ENCODE measurements at places on chromosomes 6 and 20. TPM values are rescaled to one million over a fixed set of nuclear protein-coding genes. Genes with fewer than 3 reads are reported as not detected.
A peak's percentile ranks its signal among the peaks of the same experiment; 100 is the strongest.

- DNase-seq, result no peak
These were observed 24.1 kb upstream of the MAP3K7 start for GRCh38 chr6:90610751-90611542.

DNA sequence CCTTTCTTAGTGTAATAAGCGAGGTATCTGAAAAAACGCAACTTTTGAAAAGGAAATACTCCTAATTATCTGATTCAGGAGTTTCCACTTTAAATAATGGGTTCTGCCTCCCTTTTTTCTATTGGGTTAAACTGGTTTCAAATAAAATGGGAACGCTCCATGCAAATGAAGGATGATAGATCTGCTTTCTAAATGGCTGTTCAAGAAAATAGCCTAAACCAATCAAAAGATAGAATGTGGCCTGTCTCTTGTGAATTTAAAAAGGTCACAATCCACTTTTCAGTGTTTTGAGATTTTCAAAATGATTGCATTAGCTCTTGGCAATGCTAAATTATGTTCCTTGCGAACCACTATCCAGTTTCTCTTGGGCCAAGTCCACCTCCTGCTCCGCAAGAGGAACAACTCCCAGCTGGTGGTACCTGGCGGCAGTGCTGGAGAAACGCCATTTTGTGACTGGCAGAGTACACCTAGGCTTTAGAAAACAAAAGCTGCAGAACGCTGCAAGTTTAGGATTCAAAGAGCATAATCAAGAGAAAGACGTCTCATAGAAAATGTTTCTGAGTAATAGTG, 56.7 kb downstream of the TRIM38 start:
- peak; percentile 21 for DNase-seq

DNA sequence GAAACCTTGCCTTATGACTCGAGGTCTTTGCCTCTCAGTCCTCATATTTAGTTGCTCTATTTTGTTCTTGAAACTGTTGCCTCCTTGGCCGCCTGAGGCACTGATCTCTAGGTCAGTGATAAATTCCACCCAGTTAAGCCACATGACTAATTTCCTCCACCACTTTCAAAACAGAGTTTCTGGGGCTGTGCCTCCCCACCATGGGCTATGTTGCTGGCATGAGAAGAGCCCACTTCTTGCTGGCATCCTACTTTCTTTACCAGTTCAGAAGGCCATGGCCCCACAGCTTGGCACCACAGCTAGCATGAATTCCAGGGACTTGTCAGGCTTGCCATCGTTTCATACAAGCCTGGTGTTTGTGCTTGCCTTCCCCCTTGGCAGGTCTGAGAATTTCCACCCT, 361.4 kb upstream of the JAG1 start:
- DNase-seq, result no peak

The WFDC10B gene
- not detected for total RNA-seq

- DNase-seq, result no peak
These were observed 11.5 kb downstream of the VGLL2 start for GRCh38 chr6:117276778-117277316.

- DNase-seq, result no peak
These were observed 7.6 kb downstream of the LEMD2 start for GRCh38 chr6:33781131-33781975.

DNA sequence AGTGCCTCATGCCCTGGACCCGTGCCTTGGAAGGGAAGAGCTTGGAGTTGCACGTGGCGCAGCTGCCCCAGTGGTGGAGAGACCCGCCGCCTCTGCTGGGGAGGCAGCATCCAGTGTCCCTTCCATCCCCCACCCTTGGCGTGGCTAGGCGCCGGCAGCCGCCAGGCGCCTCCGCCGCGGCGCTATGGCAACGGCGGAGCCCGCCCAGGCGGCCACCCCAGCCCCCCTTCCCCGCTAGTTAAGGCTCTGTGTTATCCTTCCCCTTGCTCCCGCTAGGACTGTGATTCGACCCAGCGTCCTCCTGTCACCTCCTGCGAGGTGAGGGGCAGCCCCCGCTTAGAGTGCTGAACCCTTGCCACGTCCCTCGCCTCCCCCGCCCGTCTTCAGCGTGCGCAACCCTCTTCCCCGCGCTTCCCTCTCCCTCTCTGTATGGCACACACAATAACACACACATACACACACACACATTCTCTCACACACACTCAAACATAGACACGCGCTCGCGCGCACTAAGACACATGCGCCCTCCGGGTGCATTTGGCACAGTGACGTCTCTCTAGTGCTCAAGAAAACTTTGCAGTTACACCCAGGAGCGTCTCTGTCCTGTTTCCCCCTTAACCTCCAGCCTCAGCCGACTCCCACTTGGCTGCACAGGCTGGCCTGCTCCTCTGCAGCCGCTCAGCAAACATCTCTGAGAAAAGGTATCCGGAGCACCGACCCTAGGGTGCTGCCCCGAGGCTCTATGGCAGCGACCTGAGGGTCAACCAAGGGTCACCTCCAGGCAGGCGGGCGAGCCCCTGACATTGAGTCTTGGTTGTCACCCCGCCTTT, 8.5 kb downstream of the GRIK2 start:
- no peak for DNase-seq

- no peak for DNase-seq
These were observed 61.4 kb upstream of the MTRF1L start for GRCh38 chr6:153063936-153064335.

The CASS4 gene
- total RNA-seq, result 2.9 TPM

- DNase-seq, result no peak
These were observed 285.6 kb upstream of the ID4 start for GRCh38 chr6:19551611-19552010.

The GPSM3 gene
- total RNA-seq, result 5.5 TPM

GRCh38 chr6:81084776-81085430, 667.6 kb downstream of the TENT5A start:
- DNase-seq, result no peak

DNA sequence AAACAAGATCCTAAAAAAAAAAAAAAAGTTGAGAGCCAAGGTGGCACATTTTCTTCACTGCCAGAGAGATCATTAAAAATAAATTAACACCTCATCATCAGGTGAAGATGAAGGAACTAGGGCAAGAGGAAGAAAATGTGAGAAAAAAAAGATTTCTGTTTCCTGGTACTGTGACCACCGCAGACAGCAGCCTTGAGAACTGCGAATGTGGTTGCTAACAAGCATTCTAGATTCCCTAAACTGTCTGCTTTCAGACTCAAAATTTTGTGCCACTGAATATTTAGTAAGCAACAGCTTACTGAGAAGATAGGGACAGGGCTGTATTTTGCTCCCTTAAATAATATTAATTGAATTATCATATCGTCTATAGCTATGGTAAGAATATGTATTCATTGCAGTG, 24.1 kb upstream of the MBOAT1 start:
- DNase-seq, result no peak

DNA sequence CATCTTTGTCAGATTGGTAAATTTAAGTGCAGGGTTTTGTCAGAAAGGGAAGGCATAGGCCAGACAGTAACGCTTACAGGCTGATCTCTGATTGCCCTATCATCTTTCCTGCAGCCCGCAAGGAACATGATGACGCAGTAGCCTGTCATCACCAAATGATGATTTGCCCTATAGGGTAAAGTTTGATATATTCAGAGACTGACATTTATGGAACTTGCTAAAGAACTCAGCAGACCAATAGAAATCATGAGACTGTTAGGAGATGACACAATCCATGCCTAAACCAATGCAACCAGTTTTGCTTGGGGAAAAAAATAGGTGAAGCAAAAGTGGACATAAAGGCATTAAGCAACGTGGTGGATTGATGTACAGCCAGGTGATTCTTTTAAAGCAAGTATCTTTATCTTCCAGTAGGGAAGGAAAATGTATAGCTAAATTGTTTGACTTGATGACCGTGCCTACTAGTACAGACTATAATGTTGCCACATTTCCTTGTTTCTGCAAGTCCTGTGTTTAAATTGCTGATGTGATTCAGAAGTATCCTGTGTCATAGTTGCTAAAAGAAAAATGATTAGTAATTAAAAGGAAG, 2.4 kb downstream of the NUS1 start:
- DNase-seq, result no peak

DNA sequence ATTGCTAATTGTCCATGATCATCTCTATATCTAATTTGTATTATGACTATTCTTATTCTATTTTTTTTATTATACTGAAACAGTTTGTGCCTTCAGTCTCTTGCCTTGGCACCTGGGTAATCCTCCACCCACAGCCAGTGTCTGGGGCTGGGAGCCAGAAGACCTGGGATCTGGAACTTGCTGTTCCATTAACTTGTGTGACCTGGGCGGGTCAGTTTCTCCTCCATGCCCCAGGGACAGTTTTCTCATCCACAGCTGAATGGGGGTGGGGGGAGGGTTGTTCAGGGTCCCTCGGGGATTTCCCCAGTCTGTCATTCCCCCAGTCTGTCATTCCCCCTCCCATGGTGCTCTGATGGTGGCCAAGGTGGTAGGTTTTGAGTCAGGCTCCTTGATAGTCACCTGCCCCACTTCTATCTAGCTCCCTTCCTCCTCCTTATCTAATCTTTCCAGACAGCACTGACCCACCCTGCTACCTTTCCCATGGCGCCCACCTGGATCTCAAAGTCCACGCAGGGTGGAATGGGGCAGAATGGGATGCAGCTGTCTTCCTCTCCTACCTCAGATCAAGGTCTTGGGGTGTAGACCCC, 10.9 kb downstream of the ITPR3 start:
- DNase-seq, result no peak

DNA sequence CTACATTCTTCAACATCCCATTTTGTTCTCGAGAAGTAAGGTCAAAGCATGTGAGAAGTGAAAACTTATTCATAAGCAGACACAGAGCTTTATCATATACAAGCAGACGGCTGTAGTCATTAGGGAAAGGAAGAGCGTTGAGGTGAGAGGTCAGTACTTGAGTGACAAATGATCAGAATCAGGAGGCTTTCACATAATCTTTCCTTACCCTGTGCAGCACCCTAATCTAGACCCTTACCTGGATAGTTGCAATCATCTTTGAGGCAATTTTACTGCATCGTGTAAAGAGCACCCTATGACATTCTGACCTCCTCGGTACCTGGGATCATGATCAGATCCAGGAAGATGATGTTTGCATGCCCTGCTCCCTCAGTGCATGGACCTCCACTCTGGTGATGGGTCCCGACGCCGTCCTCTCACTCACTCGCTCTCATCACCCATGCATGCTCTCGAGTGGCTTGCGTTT, 62.7 kb downstream of the RNF182 start:
- no peak for DNase-seq

- no peak for DNase-seq
These were observed 2.0 kb downstream of the NEDD9 start for GRCh38 chr6:11230158-11231107.

The PXMP4 gene
- total RNA-seq, result 12.5 TPM

- no peak for DNase-seq
These were observed 51.0 kb upstream of the MLIP start for GRCh38 chr6:54060286-54060685.

- DNase-seq, result no peak
These were observed 156.0 kb upstream of the BEND3 start for GRCh38 chr6:107271208-107271790.

DNA sequence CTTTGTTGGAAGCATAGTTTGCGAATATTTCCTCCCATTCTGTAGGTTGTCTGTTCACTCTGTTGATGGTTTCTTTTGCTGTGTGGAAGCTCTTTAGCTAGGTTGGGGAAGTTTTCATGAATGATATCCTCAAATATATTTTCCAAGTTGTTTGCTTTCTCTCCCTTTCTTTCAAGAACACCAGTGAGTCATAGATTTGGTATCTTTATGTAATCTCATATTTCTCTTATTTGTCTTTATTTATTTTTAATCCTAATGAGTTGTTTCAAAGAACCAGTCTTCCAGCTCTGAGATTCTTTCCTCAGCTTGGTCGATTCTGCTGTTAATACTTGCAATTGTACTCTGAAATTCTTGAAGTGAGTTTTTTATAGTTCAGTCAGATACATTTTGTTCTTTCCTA, 628.0 kb upstream of the ID4 start:
- DNase-seq, result no peak

DNA sequence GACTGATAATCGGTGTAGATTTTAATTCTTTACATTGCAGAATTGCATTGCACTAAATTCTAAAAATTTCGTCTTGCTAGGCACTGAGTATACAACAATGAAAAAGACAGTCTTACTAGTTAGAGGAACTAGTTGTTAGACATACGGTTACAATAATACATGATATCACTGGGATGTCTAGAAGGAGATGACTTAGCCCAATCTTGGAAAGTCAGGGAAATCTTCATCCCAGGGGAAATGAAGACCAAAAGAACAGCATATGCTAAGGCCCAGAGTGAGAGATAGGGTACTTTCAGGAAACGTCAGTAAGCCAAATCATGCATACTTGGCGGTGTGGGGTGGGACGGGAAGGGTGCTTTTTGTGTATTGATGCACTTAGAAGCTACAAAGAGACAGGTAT, 901 bp downstream of the CEP57L1 start:
- no peak for DNase-seq

- DNase-seq, result no peak
These were observed at the start of gene ANKRD60 for GRCh38 chr20:58228484-58229197. TSS of gene ANKRD60 (minus strand) at chr20:58228653. CDS start at chr20:58228653, 0 bp downstream.

DNA sequence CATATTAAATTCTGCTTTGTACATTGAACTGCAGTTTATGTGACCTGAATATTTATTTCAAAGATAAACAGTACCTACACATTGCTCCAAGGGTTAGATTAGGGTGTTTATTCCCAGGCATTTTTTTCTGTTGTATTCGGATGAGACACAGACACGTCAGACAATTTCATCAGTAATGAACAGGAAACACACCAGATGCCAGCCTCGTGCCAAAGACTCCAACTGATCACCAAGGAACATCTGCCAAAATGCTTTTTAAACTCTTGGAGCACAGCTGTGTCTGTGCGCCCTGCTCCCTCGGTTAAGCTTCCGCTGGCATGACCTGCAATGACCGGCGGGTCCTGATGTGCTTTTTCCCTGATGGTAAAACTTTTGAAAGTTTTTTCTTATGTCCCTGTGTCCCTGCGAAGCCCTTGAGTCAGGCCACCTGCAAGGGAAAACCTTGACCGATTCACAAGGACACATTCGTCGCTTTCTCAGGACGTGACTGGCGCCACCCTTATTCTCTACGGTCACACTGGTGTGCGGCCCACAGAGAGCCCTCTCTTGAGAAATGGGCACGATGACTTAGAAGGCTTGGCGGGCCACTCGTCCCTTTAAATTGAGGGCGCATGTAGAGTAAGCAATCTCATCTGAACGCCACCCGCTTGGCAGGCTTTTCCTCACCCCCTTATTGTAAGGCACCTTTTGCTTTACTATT, 173.9 kb downstream of the QKI start:
- DNase-seq, result peak; percentile 76
